ENCODE measurements at places on chromosomes 7 and 10.

DNA sequence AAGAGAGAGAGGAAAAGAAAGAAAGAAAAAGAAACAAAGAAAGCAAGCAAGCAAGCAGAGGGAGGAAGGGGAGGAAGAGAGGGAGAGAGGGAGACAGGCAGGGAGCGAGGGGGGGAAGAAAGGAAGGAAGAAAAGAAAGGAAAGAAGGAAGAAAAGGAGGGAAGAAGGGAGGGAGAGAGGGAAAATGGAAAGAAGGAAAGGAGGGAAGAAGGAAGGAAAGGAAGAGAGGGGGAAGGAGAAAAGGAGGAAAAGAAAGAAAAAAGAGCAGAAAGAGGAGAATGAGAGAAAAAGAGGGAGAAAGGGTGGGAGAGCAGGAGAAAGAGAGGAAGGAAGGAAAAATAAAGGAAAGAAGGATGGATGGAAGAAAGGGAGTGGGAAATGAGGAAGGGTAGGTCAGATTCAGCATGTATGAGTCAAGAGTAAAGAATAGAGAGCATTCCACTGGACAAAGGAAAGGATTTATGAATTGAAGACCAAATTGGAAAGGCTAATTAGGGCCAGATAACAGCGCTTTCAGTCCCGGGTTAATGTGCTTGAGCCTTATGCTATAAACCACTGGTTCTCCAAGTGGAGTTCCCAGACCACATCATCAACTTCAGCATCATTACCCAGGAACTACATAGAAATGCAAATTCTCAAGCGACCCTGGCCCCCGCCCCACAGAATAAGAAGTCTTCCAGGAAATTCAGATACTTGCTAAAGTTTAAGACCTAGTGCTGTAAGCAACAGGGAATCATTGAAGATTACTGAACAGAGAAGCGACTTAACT lies 85.1 kb downstream of the C10orf90 start:
- H3K4me3 ChIP-seq = no peak overlapping the region
- DNase-seq = no peak

- H3K27ac ChIP-seq = no peak overlapping the region
- no peak overlapping the region for H3K4me3 ChIP-seq
- H3K27me3 ChIP-seq = no peaks in the 10 kb centered on the region
- peaks cover 10% of the 10 kb centered on the region for H3K36me3 ChIP-seq
Observed at GRCh38 chr10:94500063-94500462, 45.5 kb upstream of the HELLS start.

DNA sequence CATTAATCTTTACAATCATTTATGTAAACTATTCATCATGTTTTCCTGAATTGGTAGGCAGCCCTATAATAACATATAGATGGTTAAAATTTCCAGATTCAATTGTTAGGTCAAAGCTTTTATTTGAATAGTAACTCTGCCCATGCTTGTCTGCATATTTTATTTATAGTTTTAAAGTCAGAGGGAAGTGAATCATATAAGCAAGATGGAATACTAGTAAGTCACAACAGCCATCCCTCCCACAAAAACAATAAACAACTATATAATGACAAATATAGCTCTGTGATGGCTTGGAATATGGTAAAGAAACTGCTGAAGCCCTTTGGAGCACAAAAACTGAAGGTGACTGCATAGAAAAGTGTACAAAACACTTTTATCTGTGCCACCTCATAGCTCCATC lies 156.3 kb upstream of the TMEM106B start:
- H3K4me3 ChIP-seq = no peak overlapping the region
- no peak overlapping the region for H3K27ac ChIP-seq
- peaks cover 5% of the 10 kb centered on the region for H3K36me3 ChIP-seq
- peaks cover 4% of the 10 kb centered on the region for H3K27me3 ChIP-seq
- no peak for DNase-seq

GRCh38 chr10:60573336-60573735 lies 183.7 kb upstream of the ANK3 start:
- no peaks in the 10 kb centered on the region for H3K27me3 ChIP-seq
- peak; percentile 55 for DNase-seq
- peak overlapping the region; percentile 88 for H3K27ac ChIP-seq
- H3K4me3 ChIP-seq = peak overlapping the region; percentile 88
- no peaks in the 10 kb centered on the region for H3K36me3 ChIP-seq
- peaks cover 40% of the 10 kb centered on the region for H3K4me1 ChIP-seq

DNA sequence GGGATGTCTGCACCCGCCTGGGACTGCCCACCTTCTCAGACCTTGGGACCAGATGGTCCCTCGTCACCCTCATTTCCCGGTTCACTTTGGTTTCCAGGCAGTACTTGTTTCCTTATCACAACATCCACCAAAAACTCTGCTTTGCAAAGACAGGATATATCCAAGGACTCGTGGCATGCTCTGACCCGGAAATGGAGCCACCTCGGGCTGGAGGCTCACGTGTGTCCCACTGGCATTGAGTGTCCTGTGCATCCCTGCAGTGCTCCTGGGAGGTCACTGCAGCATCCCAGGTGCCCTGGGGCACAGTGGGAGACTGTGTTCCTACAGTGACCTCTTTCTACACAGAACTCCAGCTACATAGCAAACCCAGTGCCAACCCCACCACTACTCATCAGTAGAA lies 611.9 kb upstream of the FOXK1 start:
- no peak overlapping the region for H3K4me3 ChIP-seq
- H3K27me3 ChIP-seq = no peaks in the 10 kb centered on the region
- H3K27ac ChIP-seq = peak overlapping the region; percentile 77

DNA sequence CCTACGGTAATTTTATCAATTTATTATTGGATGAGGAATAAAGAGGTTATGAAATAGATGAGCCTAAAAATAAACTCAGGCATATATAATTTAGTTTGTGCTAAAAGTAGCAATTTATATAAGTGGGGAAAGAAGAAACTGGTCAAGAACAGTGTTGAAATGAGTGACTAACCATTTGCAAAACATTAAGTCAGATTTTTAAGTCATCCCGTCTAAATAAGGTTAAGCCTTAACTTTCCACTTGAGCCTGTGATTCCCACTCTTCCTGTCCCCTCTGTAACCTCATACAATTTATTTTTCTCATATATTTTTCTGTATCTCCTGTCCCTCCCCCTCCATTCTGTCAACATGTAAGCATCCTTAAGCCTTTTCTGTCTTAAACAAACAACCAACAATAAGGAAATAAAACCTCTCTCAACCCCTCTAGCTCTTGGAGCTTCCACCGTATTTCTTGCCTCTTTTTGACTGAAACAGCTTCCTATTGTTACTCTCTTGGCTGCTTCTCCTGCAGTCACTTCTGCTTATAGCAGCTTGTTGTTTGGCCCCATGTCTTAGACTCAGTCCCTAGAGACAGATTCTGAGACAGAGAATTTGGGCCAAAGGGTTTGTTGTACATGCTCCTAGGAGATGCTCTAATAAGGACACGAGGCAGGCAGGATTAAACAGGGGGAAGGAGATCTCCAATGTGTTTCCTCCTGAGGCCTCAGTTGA lies 109.7 kb downstream of the GNAI1 start:
- no peak for DNase-seq
- peaks cover 4% of the 10 kb centered on the region for H3K27me3 ChIP-seq
- peaks cover 18% of the 10 kb centered on the region for H3K4me1 ChIP-seq

DNA sequence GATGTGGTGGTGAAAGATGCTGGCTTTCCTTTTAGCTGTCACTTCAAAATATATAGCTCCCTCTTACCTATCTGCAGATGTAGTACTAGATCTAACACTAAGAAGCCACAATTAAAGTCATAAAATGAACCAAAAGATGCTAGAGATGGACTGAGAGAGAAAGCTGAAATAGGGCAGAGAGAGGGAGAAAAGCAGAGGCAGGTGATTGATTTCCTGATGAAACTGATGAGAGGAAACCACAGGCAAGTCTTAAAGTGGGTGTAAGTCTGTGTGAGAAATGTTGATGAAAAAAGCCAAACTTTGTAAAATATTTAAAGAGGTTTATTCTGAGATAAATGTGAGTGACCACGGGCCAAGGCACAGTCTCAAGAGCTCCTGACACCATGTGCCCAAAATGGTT lies 194.3 kb upstream of the MBL2 start:
- DNase-seq = no peak
- peaks cover 22% of the 10 kb centered on the region for H3K4me1 ChIP-seq
- peaks cover 8% of the 10 kb centered on the region for H3K36me3 ChIP-seq
- H3K27me3 ChIP-seq = peaks cover 3% of the 10 kb centered on the region

- H3K4me1 ChIP-seq = peaks cover 4% of the 10 kb centered on the region
- no peak for DNase-seq
- no peak overlapping the region for H3K4me3 ChIP-seq
- H3K27ac ChIP-seq = no peak overlapping the region
- H3K36me3 ChIP-seq = peaks cover 6% of the 10 kb centered on the region
Observed at GRCh38 chr7:42661312-42661711, 250.6 kb downstream of the C7orf25 start.

Data from nephron progenitor cell (in vitro differentiated cells).